ENCODE measurements at places on chromosomes 16 and 17.

DNA sequence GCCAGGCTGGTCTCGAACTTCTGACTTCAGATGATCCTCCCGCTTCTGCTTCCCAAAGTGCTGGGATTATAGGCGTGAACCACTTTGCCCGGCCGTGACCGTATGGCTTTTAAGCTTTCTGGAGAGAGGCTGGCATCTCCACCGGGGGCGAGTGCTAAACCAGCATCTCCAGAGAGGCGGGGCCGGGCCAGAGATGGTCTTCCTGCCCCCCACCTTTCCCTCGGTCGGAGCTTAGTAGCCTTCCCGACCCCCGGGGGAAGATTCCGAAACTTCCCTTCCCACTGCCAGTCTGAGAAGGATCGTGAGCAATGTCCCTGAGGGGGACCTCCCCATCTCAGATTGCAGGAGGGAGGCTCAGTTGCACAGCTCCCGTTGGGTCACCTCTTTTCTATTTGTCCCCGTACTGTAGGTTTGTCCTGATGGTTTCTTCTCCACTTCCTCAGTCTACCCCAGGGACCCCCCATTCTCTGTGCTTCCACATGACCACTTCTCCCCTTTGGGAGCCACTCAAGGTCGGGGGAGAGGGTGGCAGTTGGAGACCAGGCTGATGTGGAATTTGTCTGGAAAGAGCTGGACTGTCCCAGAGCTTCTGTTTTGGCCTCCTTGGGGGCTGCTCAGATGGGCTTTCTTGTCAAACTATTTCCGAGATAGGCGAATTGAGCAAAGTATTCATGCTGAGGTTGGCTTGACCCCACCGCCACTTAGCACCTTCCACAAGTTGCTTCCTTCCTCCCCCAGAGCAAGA, 18.2 kb downstream of the IGF2BP1 start:
- peak; percentile 44 for DNase-seq

DNA sequence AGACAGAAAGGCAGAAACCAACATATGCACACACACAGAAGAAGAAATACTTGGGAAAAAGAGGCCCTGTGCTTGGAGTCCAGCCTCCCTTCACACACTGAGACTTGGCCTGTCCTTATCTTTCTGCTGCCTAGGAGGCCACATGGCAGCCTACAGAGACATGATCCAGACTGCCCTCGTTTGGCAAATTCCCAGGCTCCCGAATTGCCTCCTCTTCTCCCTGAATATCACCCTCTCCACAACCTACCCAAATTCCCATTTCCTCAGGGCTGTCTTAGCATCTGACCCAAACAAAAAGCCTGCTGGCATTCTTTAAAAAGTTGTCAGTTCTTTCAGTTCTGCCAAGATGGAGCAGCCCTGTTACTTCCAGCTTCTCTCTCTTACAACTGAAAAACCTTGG, 59.8 kb downstream of the DNAH17 start:
- peak; percentile 57 for DNase-seq

GRCh38 chr16:564690-565418, 2.0 kb upstream of the NHLRC4 start:
- DNase-seq, result no peak

DNA sequence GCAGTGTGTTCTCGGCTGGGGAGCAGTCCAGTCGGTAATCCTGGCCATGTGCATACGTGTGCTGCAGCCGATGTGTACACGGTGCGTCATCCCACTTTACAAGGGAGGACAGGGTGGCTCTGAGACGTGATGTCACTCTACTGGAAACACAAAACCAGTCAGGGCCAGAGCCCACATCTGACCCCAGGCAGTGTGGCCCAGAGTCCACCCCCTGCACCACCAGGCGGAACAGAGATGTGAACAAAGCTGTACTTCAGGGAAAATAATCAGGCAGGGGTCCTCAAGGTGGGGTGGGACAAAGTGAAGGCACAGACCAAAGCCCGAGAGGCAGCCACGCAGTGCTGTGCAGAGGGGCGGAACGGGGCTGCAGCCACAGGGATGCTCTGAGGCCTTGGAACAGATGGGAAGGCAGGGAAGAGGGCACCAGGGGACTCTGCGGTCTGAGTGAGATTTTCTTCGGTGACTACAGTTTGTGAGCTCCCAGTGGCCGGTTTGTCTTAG, 181.5 kb downstream of the ZNF423 start:
- no peak for DNase-seq

- peak; percentile 95 for DNase-seq
These were observed 1.2 kb upstream of the EFNB3 start for GRCh38 chr17:7703584-7704479.

- DNase-seq, result no peak
These were observed 17.7 kb downstream of the ITGAL start for GRCh38 chr16:30490210-30490609.

DNA sequence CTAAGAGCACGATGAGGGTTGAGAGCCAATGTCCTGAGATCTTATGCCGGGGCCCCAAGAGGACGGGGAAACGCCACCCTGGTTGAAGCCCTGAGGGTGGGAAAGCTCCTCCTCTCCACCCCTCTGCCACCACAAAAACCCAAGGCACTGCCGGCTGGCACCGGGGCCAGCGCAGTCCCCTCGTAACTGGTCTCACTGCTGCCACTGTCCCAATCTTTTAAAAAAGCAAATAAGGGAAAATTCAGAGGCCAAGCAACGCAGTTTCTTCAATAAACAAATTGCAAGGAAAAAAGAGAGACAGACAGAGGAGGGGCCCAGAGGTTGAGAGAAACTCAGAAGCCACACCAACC, 6.7 kb downstream of the GRIN2C start:
- no peak for DNase-seq

DNA sequence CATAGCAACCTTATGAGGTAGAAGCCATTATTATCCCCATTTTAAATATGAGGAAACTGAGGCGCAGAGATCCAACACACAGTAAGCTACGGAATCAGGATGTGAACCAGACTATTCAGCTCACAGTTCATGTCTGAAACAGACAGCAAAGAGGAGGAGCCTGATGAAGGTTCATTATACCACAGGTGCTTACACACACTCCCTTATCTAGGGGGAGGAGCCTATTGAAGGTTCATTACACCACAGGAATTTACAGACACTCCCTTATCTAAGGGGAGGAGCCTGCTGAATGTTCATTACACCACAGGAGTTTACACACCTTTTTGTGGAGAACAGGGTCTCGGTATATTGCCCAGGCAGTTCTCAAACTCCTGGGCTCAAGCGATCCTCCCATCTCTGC, 21.9 kb downstream of the C16orf95 start:
- DNase-seq, result no peak

- no peak for DNase-seq
These were observed 2.8 kb downstream of the CCL22 start for GRCh38 chr16:57361404-57361803.

DNA sequence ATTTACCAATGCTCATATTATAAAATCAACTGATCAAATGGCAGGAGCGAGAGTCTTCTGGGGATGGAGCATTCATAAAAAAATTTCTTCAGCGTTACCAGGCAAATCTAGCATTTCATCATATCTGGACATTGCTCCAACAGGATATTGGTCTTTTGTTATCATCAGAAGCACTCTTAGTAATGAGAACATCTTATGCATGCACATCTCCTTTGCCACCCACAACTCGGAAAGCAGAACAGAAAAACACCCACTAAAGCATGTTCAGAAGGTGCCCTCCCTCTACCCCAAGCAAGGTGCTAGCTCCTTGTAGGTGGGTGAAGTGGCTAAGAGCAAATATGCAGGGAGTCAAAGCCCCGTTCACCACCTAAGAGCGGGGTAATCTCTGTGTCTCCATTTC, 18.9 kb downstream of the ARHGAP17 start:
- no peak for DNase-seq

DNA sequence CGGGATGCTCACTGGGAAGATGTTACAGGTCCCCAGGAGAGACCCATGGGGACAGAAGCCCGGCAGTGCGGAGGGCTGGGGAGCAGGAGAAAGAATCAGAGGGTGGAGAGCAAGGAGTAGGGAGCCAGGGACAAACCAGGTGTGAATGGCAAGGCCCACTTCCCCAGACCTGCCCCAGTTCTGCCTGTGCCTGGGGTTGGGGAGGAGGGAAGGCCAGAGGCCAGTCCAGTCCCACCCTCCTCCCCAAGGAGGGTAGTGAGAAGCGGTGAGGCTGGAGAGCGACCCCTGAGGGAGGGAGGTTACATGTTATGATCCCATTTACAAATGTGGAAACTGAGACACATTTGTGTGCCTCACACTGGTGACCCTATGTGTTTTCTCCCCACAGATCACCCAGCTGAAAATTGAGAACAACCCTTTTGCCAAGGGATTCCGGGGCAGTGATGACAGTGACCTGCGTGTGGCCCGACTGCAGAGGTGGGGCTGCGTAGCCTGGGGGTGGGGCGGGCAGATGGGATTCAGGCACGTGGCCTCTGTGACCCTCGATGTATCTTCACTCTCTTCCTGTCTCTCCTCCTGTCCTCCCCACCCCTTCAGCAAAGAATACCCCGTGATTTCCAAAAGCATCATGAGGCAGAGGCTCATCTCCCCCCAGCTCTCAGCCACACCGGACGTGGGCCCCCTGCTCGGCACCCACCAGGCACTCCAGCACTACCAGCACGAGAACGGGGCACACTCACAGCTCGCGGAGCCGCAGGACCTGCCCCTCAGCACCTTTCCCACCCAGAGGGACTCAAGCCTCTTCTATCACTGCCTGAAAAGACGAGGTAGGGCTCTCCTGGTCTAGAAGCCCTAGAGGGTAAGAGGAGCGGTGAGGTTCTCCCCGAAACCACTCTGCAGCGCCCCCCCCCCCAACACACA, 27.5 kb downstream of the TBX4 start:
- peak; percentile 57 for DNase-seq

DNA sequence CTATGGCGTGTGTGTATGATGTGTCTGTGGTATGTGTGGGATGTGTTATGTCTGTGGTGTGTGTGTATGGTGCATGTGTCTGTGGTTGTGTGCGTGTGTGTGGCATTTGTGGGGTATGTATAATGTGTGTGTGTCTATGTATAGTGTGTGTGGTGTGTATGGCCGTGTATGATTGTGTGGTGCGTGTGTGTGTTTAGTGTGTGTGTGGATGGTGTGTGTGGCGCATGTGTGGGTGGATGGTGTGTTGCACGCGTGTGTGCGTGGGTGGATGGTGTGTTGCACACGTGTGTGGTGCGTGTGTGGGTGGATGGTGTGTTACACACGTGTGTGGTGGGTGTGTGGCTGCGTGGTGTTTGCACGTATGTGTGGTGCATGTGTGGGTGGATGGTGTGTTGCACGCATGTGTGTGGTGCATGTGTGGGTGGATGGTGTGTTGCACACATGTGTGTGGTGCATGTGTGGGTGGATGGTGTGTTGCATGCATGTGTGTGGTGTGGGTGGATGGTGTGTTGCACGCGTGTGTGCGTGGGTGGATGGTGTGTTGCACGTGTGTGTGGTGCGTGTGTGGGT, 5.6 kb upstream of the SLC38A10 start:
- DNase-seq, result no peak

- DNase-seq, result no peak
These were observed 2.8 kb upstream of the IL21R start for GRCh38 chr16:27398894-27399853.

DNA sequence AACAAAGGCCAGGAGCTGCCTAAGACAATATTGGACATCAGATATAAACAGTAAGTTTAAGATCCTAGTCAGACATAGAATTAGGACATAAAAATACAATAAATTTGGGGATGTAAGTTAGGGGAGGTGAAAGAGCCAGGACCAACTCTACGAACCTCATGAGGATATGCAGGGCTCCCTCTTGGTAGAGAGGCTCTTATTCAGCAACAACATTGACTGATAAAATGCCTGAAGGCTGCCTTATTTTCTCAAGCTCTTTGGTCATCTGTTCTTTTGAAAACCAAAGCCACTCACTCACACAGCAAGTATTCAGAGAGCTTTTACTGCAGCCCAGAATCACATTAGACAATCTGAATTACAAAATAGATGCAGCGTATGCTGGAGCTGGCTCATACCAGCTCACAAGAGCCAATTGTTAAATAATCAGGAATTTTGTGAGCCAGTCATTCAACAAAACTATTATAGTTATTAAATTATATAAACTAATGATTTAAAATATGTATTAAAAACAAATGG, 108.6 kb upstream of the CLEC3A start:
- no peak for DNase-seq

DNA sequence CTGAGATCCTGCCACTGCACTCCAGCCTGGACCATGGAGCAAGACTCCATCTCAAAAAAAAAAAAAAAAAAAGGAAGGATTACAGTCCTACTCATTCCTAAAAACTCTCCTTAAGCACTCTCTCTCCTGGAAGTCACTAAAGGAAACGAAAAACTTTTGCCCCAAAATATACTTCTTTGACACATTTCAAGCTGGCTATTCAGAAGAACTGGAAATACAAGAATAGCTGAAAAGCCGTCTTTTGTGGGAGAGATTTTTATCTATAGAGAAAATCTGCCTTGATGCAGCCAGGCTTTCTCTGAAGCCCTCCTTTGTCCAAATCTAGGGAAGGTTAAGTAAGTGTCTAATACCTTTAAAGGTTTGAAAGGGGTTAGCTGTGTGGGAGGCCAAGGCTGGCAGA, 16.9 kb upstream of the MARVELD3 start:
- DNase-seq, result no peak

- DNase-seq, result peak; percentile 68
These were observed 10.1 kb upstream of the TMEM98 start for GRCh38 chr17:32917842-32918241.

DNA sequence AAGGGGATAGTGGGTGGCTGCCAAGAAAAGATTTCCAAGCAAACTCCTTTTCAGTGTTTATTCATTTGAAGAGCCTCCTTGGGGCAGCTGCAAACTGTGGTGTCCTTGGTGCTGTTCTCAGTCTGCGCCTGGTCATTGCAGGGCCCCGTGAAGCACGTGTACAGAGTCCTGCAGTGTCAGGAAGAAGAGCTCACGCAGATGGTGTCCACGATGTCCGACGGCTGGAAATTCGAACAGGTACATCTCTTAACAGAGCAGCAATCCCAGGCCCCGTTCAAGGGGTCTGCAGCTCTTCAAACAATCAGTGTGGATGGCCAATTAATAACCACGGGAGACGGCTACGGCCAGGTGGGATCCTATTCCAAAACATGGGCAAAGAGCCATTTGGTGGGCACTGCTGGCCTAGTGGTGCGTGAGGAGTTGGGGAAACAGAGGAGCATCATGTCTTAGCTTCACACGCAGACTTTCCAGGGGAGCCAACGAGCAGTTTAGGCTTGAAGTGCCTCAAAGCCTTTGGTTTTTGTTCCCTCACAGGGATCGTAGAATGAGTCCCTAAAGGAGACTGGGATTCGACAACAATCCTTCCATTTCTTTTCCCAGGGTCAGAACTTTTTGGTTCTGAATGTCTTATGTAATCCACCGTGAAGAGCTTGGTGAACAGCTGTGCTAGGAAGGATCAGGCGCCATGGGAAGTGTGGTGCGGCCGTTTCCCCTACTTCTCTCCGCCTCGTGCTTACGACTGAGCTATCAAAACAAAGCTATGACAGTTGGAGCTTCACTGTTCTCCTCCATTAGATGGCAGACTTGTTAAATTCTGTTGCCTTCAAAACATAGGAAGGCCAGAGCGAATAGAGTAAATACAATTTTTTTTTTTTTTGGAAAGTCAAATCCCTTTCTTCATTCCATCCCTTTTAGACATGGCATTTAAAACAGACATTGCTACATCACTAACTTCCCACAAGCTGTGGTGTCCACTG, 12.6 kb downstream of the KCTD2 start:
- no peak for DNase-seq
